Inflammatory macrophage treated with lipopolysaccharide for 1 hour (primary cell): ENCODE measurements at places on chromosomes 6 and 20.
A peak's percentile ranks its signal among the peaks of the same experiment; 100 is the strongest.

DNA sequence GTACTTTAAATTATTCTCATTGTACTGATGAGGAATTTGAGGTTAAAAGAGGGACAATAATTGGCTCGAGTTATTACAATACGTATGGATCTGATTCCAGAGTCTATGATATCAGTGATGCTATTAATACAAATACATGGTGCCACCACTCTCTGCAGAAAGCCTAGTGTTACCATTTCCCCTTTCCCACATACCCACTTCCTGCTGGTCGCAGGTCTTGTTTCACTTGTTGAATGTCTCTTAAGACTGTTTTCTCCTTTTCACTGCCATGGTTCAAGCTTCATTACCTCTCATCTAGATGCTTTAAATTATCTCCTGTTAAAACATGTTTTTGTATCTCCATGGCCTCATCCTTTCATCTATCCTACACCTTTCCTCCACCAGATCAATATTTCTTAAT is 62.0 kb downstream of the FHL5 start:
- no peak for DNase-seq

GRCh38 chr6:126773112-126773805 is 345.2 kb upstream of the RSPO3 start:
- no peak for DNase-seq

DNA sequence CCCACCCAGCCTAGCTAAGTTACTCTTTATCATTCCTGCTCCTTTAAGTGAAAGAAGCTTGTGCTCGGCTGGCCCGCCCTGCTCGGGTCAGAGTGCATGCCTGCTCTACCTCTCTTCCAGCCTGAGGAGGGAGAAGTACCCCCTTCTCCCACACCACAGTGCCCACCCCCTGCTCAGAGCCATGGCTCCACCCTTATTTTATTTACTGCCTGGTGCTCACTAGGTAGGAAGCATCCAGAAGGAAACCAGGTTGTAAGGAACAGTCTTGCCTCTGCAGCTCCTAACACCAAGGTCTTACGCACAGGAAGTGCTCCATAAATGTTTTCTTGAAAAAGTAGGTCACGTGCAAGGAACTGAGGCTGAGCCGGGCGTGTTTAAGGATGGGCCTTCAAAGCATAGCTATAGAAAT is 105.7 kb upstream of the SNX9 start:
- no peak for DNase-seq

DNA sequence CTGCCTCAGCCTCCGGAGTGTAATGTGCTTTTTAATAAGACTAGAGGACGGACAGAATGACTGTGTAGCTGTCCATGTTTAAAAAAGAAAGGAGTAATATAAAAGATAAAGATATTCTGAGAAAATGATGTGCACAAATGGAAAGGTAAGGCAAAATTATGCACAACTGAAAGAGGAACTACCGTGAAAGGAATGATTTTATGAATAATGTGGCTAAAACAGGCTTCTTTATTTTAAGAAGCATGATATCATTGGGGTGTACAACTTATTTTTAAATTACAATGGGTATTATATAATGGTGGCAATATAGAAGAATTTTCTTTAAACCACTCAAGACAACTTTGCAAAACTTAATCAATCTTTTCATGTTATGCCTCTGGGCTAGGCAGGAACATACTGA is 78.1 kb downstream of the FIG4 start:
- DNase-seq: no peak

DNA sequence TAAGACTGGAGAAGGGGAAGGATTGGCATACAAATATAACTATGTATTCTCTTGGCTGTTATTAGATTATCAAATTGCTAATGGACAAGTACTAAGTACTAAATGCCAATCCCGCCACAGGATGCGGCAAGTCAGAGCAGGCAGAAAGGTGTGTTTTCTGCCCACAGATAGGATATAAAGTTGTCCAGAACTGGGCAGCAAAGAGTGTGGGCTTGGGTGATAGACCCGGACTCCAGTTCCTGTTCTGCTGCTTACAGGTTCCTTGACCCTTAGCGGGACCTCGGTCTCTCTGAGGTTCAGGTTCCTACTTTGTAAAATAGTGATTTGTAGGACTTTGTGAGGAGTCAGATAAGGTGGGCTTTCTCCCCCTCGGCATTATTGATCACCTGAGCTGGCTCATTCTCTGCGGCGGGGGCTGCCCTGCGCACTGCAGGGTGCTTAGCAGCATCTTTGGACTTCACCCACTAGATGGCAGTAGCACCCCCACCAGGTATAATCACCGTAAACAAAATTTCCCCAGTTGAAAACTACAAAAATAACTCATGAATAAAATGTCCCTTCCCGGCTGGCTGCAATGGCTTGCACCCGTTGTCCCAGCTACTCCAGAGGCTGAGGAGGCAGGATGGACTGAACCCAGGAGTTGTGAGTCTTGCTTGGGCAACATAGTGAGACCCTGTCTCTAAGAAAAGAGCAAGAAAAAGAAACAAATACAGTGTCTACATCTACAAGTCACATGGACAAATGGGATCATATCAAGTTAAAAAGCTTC is 193.1 kb downstream of the DOK5 start:
- peak; percentile 16 for DNase-seq

DNA sequence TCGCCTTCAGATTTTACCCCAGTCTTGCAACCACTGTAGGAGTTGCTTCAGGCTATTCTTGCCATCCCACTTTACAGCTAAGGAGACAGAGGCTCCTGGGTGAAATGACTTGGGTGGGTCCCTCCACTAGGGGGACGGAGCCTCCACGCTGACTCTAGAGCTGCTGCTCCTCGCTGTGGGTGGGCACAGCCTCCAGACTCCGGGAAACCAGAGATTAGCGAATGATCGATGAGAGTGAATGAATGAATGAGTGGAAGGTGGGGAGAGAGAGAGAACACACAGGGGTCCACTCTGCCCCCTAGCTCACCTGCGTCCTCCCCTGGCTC is 10.4 kb downstream of the ZBP1 start:
- DNase-seq: no peak

GRCh38 chr6:170147056-170147787 is 143.7 kb downstream of the DLL1 start:
- no peak for DNase-seq

- no peak for DNase-seq
Measured at GRCh38 chr20:16083639-16084280, 489.5 kb downstream of the KIF16B start.

DNA sequence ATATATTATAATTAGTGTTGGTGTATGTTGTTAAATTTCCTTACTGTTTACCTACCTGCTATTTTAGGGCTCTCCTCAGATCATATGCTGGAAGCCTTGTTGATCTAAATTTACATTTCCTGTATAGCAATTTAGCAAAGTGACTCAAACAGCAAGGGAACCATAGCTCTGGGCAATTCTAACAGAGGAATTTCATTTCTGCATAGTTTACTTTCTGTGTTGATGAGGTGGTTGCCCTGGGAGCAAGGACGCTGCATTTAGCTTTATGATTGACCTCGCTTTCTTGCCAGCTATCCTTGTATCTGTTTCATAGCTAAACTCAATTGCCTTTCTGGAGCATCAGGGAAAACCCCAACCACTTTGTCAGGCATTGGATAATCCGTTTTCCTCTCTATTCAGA is 810.8 kb downstream of the GRIK2 start:
- DNase-seq: no peak

DNA sequence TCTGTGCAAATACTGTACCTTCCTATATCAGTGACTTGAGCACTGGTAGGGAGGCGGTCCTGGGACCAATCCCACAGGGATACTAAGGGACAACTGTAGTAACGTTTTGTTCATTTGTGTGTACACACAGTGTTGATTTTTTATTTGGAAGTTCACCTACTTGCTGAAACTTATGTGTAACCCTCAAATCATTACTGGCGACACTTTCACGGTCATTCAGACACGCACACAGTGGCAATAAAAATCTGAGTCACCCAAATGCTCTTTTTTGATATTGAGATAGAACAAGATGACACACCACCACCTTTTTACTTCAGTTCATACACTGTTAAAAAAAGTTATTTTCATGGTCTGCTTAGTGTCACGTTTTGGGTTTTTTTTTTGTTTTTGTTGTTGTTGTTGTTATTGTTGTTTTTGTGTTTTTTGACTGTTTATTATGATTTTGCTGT is 79.8 kb downstream of the QKI start:
- DNase-seq: no peak

GRCh38 chr20:37233548-37234253 is 27.9 kb downstream of the GHRH start:
- no peak for DNase-seq

- DNase-seq: no peak
Measured at GRCh38 chr6:91691449-91691848, 1104.6 kb upstream of the MAP3K7 start.

- DNase-seq: no peak
Measured at GRCh38 chr20:12019715-12020114, 102.0 kb downstream of the BTBD3 start.

- DNase-seq: no peak
Measured at GRCh38 chr6:100453701-100454521, 10.8 kb downstream of the SIM1 start.

- DNase-seq: no peak
Measured at GRCh38 chr6:2976571-2977085, 5.3 kb upstream of the SERPINB6 start.

DNA sequence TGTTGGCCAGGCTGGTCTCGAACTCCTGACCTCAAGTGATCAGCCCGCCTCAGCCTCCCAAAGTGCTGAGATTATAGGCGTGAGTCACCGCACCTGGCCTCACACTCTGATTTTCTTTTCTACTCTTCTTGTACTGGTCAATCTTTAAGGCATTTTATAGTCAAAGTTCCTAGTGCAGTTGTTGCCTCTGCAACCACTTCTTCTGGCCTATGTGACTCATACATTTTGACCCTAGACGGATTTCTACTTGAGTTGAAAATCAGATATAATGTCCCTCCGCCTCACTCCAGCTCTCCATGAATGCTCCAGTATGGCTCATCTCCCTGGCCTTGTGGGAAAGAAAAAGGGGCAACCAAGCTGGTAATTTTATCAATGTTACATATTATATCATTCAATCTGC is 42.4 kb downstream of the TNFRSF21 start:
- no peak for DNase-seq

DNA sequence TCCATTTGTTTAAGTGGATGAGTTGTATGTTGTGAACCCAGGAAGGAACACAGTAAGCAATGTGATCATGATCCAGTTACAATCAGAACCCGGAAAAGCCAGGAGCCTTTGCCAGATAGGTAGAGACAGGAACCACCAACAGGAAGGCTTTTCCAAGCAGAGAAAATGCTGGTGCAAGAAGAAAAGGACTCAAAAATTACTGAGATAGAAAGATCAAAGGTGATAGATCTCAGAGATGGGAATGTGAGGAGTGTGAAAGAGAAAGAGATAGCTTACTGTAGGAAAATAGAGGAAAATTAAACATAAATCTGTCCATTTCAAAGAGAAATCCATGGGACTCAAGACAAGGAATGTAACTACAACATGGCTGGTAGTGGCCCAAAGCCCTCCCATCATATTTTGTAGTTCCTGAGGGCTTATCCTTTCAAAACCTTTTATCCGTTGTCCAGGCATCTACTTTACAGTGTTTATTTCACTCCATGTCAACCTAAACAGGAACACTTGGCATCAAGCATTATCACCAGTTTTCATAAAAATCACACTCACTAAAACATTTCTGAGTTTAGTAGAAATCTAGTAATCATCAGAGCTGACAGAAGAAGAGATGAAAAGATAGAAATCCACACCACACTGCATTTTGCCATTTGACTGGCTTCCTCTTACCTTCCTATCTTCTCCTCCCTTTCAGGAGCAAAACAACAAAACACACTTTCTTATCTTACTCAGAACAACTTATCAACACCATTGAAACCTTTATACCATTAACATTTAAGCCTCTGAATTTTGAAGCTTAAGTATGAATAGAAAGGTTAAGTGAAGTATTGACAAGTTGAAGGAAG is 44.5 kb upstream of the STXBP5 start:
- no peak for DNase-seq

GRCh38 chr6:43005844-43006243 is 7.9 kb downstream of the MEA1 start:
- no peak for DNase-seq

DNA sequence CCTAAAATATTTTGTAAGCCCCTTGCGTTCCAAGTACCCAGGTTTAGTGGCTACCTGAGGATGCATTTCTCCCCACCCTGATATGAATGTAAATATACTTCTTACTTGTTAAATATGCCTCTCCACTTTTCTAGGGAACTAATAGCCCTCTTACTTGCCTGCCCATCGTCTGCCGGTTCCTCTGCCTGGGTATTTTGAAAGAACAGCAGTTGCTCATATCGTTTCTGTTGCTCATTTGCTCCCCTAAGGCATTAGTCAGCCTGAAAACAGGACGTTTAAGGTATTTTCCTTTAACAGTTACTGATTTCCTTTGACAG is 141.3 kb upstream of the CARMIL1 start:
- no peak for DNase-seq

DNA sequence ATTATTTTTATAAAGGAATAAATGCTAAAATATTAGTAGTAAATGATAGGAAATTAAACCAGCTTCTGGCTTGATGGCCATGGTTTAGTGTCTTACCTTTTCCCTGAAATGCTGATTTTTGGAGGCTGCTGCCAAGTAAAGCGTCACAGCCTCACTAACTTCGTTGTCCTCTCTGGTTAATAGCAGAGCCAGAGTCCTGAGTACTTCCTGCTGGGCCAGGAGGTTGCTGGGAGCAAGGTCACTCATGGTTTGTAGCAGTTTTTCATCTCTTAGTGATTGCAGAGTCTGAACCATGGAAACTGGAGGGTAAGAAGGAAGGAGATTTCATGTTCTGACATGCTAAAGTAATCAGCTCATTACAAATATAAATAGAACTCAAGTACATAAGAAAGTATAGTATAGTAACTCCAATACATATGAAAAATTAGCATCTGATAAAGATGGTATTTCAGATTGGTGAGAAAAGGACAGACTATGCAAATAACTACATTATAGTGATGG is 26.5 kb upstream of the ARMH2 start:
- DNase-seq: no peak
